ENCODE measurements at places on chromosomes 6 and 20.

- no peak for DNase-seq
Measured at GRCh38 chr6:137399881-137400443, 94.2 kb downstream of the OLIG3 start.

DNA sequence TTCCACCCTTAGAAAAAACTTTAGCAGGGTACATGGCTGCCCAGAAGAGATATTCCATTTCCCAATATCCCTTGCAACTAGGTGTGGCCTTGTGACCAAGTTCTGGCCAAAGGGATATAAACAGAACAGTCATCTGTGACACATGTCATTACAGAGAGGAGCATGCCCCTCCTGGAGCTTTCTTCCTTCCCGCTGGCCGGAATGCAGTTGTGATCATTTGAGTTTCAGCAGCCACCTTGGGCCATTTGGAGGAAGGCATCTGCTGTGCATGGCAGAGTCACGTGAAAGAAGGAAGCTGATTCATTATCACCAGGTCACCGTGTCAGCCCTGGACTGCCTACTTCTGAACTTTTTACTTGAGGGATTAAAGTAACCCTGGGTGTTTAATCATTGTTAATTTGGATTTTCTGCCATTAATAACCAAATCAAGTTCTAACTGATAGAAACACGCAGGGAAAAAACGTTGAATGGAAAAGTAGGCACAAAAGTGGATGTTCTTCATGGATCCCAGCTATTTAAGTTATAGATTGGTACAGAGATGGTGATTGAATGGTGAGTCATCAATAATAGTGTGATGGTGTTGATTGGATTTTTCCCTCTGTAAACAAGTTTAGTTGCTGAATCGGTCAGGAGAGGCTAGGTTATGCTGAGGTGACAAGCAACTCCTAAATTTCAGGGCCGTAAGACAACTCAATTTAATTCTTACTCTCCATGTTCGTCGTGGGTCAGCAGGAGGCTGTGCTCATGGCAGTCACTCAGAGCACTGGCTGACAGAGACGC, 80.7 kb upstream of the CCDC167 start:
- no peak for DNase-seq

DNA sequence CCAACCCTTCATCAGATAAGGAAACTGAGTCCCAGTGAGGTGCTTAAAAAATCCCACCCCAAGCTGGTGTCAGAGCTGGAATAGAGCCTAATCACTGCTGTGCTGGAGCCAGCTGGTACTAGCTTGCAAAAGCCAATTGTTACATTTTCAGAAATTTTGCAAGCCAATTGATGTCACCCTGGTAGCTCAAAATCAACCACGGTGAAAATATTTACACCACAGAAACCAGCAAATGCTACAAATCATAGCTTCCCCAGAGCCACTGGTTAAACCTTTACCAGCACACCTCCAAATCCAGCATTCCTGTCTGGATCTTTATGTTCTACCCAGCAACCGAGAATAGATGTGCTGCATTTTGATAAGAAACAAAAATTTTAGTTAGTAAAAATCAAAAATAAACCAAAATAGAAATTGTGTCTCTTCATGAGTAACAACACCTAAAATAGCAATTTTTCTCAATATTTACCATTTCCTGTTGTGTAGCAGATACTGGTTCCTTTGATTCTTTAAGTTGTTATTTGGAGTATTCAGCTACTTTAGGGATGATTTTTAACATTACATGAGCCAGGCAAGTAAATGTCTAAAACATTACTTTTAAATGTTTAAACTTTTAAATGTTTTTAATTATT, 7.2 kb upstream of the LCA5 start:
- no peak for DNase-seq

- no peak for DNase-seq
Measured at GRCh38 chr20:22430154-22430745, 154.1 kb downstream of the FOXA2 start.

DNA sequence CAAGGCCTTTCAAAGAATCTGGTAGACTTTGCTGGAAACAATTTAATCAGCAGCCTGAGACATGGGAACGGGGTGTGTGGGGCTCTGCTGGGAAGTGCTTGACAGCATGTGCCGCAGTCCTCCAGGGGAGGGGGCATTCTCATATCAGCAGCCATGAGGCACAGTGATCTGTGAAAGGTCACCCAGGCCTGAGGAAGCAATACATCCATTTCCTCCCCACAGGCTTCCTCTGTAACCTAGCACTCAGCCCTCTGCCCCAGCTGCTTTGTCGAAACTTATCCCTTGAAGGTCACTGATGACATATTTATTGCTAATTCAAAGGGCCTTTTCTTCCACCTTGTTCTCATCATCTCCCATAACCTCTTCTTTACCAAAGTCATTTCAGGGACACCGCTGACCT, 103.3 kb downstream of the TNFAIP3 start:
- no peak for DNase-seq

- no peak for DNase-seq
Measured at GRCh38 chr6:38234934-38235682, 404.6 kb downstream of the BTBD9 start.

- DNase-seq: no peak
Measured at GRCh38 chr6:87357479-87358196, 13.0 kb downstream of the C6orf163 start.

DNA sequence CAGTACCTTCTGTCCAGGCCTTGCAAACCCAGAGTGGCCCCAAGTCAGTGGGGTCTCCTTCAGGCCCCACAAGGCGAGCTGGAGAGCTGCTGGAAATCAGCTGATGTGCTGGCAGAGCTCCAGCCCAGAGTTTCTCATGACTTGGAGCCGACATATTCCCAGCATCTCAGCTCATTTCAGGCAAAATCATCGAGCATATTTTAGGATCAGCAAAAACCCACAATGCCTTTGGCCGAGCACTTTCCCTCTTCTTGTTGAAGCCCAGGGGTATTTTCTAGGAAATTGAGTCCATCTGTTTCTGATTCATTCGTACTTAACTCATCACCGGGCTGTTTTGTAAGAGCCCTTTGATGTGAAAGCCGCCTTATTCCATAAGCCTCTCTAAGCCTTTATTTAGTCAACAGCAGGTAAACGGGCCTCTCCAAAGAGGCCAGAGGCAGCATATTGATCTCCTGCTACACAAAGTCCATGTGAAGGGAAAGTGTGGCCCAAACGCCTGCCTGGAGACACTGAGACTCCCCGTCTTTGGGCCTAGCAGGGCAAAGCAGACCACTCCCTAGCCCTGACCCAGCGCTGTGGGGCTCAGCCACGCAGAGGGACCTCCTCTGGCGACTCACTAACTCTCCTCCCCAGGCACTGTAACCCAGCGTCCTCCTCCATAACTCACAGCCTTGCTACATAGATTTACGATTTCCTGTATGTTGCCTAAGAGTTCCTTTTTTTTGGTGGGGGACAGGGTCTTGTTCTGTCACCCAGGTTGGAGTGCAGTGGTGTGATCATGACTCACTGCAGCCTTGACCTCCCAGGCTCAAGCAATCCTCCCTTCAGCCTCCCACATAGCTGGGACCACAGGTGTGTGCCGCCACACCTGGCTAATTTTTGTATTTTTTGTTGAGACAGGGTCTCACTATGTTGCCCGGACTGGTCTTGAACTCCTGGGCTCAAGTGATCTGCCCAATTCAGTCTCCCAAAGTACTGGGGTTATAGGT, 12.1 kb upstream of the C20orf203 start:
- DNase-seq: no peak

- no peak for DNase-seq
Measured at GRCh38 chr20:55054453-55054852, 579.1 kb downstream of the DOK5 start.

- no peak for DNase-seq
Measured at GRCh38 chr6:90298459-90299053, 1.9 kb upstream of the BACH2 start.

- DNase-seq: no peak
Measured at GRCh38 chr6:140909156-140909555, 1223.6 kb upstream of the GJE1 start.

DNA sequence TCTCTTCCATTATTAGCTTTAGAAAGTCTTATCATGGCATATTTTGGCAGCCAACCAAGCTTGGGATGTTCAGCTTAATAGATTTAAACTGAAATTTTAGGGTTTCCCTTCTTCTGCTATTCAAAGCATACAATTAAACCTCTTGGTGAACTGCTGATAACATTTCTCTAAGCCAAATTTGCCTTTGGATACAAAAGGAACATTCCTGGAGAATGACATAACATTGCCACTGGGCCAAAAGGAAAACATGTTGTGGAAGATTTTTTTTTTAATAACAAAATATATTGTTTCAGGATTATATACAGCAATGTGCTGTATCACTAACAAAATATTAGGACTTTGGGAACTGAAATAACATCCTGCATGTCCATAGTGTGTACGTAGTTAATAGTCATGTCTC, 215.1 kb upstream of the TBX18 start:
- DNase-seq: no peak

GRCh38 chr20:51134405-51134804, 111.5 kb upstream of the KCNG1 start:
- DNase-seq: no peak

DNA sequence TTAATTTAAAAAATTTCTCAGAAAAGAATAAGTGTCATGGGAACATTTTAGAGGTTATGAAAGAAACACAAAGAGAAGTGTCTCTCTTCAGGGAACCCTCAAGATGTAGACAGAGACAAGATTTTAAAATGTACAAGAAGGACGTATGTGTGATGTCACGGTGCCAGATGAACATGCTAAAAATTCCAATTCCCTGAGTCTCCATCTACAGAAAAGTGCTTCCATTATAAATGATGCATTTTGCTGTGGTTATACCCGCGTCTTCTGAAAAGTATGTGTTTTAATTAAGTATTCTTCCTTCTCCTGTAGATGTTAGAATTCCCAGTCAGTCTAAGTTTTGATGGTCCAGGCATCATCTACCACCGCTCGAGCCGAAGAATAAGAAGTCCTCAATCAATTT, 489.1 kb downstream of the PREX1 start:
- no peak for DNase-seq

DNA sequence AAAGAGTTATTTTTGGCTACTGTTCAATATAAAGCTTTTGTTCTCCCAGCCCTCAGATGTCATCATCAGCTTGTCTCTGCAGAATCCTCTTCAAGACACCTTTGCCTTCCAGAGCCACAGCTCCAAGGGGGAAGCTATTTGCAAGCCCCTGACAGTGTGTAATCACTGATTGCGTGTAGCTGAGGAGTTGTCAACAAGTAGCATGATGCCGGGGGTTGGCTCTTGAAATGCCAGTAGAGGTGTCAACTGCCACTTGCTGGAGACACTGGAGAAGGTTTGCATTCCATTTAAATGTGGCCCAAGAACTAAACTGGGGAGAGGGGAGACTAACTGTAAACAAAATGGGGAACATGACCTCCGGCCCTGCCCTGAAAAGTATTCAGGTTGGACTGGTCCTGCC, 44.3 kb upstream of the PDYN start:
- DNase-seq: no peak

GRCh38 chr6:56486681-56487080, 156.0 kb downstream of the DST start:
- DNase-seq: no peak

DNA sequence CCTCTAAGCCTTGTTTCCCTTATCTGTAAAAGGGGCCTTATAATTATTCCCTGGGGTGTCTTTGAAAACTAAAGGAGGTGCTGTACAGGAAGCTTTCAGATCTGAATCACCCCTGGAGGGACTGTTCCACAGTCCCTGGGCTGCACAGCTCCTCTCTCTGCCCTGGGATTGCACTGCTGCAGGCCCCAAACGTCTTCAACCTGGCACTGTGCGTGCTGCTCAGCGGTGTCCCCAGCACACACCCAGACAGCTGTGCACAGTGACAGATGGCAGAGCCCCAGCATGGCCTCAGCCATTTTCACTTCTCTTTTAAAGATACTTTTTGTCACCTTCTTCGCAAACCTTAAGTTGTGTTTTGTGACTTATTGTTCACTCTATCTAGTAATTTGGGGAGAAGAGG, 50.7 kb upstream of the INSM1 start:
- no peak for DNase-seq

DNA sequence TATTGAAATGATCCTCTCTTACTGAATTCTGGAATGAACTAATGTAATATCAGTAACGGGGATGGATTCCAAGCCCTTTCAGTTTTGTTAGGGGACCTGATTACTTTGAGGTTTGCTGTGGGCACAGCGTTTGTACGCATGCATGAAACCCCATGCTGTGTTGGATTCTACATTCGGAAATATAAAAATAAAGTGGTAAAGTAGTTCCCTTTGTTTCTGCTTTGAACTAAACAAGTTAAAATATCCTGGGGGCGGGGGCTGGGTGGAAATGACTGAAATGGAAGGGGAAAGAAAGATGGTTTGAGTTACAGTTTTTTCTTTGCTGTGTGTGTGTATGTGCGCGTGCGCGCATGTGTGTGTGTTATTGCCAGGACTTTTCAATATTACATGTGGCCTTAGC, 196.5 kb upstream of the OPRM1 start:
- DNase-seq: no peak

DNA sequence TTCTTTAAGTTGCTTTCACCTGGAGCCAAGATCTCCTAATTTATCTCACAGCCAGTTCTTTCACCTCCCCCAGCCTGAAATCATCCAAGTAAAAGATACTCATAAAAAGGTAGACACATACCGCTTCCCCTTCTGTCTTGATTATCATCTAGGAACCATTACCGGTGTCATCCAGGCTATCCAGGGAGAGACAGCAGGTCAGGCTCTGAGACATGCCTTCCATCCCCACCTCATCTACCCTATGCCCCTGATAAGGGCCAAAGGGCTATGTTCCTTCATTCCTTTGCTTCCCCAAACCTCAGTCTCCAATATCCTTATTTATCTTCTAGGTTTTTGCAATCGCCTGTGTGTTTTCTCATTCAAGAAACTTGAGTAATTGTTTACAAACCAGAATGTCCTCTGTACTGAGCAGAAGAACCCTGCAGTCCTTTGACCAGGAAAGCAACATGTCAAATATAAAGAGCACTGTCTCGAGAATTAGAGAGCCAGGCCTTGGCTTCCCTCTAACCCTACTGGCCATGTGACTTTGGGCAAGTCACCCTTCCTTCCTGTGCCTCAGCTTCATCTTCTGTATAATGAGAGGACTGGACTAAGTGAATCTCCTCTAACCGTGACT, 41.0 kb downstream of the TNFRSF21 start:
- DNase-seq: no peak

- no peak for DNase-seq
Measured at GRCh38 chr6:37209461-37210205, 39.7 kb downstream of the PIM1 start.

GRCh38 chr6:158361068-158361467, 48.8 kb downstream of the TULP4 start:
- DNase-seq: no peak

DNA sequence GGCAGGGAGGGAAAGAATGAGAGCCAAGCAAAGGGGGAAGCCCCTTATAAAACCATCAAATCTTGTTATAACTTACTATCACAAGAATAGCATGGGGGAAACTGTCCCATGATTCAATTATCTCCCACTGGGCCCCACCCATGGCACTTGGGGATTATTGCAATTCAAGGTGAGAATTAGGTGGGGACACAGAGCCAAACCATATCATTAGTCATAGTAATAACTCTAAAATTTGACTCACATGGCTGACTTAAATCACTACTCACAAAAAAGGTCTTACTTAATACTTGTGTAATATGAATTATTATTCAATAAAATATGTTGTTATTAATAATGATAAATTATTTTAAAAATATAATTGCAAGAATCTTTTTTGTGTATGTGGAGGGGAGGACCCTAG, 178.1 kb upstream of the TCF21 start:
- DNase-seq: no peak

GRCh38 chr20:62819494-62820174, 2.8 kb downstream of the COL9A3 start:
- no peak for DNase-seq
